Right cardiac atrium (tissue), 5 donors: ENCODE measurements at places on chromosomes 2 and 18.

- no peak for DNase-seq
These were observed 143.9 kb downstream of the NCK2 start for GRCh38 chr2:105888625-105889024.

DNA sequence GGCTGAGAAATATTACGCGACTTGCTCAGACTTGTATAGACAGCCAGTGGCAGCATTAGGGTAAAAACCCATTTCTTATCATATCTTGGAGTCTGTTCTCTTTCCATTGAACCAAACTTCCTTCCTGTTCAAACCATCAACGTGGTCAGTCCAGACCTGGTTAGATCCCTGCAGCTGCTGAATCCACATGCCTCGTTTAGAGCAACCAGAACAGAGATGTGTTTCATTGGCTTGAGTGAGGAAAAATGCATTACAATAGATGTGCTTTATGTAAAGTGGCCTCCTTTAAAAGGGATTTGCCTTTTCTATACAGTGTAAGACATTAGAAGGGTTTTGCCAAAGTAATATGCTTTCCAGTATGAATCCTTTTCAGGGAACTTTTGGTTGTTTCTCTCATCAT is 232.4 kb downstream of the MEIS1 start:
- DNase-seq = no peak

DNA sequence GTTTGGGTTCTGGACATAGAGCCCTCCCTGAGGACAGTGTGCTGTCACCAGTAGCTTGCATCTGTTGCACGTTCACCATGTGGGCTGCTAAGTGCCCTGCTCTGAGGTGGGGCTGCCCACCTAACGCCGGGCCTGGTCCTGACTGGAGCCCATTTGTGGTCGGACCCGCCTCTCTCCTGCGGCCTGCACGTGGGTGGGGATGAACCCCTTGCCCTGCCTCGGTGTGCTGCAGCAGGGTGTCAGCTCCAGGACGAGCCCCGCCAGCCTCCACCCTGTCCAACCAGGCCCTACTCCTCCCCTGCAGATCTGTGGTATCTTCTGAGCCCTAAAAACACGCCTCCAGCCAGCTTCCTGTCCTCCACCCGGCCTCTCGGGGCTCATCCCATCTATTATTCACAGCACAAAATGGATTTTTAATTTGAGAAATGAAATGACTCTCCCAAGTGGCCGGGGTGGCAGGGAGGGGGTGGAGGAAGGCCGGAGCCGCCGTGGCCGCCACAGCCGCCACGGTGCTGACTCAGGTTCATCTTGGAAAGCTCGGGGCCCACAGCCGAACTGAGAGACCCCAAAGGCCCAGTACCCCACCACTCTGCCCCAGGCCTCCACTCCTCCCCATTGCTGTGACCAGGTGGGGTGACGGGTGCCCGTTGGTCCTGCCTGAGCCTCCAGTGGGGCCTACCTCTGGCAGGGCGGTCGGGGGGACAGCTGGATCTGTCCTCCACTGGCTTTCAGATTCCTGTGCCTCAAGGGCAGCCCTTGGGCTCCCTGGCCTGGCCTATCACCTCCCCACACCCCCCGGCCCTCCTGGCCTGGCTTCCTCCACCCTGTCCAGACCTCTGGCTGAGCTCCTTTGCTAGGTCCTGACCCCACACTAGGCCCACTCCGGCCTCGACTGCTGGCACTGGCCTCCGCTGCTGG is 2.8 kb upstream of the ECEL1 start:
- no peak for DNase-seq

DNA sequence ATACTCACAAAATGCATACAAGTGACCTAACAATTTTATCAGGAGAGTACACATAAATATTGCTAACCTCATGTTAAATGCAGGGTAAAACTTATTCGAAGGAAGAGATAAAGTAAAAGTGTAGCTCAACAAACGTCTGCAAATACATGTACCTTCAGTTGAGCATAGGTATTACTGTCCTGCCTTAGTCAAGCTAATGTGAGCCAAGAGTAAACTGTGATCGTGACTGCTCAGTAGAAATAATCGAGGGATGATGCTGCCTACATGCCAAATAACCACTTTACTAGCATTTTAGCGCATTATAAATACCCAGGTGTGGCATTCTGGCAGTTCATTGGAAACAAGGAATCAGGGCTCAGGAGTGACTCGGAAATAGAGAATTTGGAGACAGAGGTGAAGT is 779.5 kb downstream of the SOCS6 start:
- no peak for DNase-seq

DNA sequence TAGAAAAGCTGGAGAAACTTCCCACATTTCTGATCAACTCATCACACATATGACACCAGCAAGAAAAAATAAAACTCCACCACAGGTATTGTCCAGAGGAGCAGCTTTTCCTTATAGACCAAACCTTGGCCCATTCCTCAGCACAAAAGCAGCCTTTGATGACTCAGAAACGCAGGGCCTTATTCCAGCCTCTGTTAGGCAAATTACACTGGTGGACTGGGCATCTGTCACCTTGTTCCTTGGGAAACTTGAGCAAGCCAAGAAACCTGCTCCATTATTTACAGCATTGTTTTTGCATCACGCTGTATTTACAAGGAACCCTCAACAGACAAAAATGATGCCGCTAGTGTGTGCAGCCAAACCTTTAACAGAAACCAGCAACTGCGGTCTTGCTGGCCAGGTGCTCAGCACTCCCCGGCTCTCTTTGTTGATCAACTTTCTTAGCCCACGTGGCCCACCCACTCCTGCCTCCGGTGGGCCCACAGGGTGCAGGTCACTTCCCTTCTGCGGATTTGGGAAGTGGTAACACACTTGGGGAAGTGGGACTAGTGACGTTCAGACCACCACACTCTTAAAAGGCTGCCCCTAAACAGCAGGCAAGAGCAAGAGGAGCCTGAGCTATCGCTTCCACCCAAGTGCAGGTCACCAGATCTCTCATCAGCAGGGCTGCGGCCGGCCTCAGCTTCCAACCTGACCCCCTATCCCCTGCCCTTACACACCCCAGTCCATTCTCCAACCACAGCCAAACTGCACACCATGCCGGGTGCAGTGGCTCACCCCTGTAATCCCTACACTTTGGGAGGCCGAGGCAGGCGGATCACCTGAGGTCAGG is 1.5 kb downstream of the AP1S3 start:
- DNase-seq = no peak

GRCh38 chr2:16128746-16129610 is 188.6 kb downstream of the MYCN start:
- no peak for DNase-seq

DNA sequence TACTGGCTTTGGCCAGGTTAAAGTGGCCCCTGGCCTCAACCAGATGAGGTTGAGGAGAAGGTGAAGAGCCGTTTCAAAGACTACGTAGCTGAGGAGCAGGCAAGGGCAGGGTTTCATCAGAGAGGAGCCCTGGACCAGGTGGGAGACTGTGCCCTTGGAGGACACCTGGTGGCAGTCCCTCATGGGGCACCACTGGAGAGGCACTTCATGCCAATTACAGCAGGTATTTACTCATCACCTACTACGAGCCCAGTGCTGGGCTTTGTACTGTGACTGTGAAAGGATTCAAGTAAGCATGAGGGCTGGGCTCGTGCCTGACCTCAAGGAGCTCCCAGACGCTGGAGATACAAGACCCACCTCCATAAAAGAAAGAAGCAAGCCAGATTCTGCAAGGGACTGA is 37.6 kb downstream of the SMAD7 start:
- no peak for DNase-seq

DNA sequence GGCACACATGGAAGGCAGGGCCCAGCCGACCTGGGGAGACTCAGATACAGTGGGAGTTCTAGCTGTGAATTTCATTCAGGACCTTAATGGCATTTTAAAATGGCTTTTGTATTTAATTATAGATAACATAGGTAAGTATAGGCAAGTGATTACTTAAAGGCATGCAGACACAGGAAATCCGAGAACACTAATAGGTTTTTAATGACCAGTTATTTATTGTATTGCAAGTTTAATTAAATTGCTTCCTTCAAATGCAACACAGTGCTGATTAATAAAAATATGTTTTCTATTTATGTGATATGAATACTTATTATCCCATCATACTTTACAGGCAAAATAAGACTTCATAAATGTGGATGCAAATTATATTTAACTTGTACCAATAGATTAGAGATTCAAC is 19.7 kb upstream of the SH3RF3 start:
- DNase-seq = no peak

DNA sequence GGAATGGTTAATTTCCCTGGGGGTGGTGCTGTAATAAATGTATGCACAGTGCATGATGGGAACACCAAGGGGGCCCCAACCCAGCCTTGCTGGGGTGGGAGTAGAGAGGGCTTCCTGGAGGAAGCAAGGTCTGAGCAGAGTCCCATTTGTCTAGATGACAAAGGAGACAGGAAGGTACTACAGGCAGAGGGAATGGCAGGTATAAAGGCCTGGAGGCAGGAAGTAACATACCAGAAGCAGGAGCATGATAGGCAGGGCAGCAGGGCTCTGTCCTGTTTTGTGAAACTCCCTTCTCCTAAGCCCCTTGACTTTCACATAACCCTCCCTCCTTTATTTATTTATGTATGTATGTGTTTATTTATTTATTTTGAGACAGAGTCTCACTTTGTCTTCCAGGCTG is 3.9 kb downstream of the GMPPA start:
- peak; percentile 0 for DNase-seq

GRCh38 chr2:189862751-189863150 is 78.5 kb downstream of the PMS1 start:
- no peak for DNase-seq

- DNase-seq = no peak
These were observed 87.1 kb downstream of the ZNF236 start for GRCh38 chr18:76909439-76909838.

DNA sequence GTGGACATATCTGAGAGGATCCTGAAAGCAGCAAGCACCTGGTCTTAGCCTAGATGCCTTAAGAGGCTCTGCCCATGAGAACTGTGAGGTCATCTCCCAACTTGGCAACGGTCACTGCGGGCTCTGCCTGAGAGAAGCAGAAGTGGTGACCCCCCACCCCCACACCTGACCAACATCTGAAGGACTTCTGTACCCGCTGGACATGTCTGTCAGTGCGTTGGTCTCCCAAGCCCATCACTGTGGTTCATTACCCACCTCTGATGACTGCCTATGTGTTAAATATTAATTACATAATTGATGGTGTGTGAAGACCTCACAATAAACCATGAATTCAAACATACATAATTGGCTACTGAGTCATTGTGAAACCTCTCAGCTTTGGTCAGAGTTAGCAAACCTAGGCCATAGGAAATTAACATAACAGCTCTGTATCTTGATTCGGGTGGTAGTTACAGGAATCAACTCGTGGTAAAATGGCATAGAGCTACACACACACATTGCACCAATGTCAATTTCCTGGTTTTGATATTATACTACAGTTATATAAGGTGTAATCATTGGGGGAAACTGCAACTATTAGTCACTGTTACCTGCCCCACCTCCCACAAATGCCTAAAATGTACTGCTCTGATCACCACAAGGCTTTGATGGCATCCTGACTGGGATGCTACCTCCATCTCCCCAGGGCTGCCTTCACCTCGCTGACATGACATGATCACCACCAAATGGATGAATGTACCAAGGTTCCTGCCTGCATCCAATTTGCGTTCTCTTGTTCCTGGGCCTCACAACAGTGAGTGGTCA is 4.3 kb upstream of the GALNT1 start:
- peak; percentile 20 for DNase-seq

- no peak for DNase-seq
These were observed 25.9 kb downstream of the WDR75 start for GRCh38 chr2:189467160-189467559.

DNA sequence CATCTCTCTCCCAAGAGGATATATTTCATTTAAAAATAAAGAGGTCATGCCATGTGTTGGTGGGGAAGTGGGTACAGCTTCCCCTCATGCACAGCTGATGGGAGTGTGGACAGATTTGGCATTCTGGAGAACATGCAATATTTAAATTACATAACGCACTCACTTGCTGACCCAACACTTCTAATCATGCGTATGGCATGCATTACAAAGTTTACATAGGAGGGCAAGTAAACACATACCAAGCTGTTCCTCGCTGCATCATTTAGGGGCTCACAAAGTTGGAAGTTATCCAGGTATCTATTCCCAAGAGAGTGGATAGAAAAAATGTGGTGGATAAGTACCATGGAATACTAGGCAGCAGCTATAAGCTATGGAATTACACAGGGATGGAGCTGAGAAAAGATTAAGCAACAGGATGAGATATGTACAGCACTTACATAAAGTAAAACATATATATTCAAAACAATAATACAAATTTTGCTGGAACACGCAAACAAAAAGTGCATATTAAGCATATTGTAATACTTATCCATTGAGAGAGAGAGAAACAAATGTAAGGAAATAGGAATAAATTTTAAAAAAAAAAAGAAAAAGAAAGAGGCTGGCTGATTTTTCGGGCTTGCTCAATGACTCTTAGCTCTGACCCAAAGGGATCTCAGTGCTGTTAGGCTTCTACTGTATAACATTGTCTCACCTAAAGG is 11.0 kb downstream of the CYP1B1 start:
- no peak for DNase-seq

- no peak for DNase-seq
These were observed 63.8 kb downstream of the EHD3 start for GRCh38 chr2:31297751-31298150.

DNA sequence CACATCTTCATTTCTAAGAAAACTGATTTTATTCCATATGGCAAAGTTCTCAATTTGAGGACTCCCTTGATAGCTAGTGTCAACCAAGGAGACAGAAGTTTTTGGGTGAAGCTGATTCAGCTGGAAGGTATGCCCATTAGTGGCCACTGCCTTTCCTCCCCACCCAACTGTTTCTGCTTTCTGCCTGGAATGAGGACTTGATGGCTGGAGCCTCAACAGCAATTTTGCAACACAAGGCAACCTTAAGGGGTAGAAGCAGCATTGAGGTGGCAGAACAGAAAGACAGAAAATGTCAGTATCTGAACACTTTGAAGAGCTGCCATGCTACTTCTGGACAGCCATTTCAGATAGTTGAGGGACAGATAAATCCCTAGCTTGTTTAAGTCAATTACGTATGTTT is 47.0 kb downstream of the INHBB start:
- DNase-seq = no peak

DNA sequence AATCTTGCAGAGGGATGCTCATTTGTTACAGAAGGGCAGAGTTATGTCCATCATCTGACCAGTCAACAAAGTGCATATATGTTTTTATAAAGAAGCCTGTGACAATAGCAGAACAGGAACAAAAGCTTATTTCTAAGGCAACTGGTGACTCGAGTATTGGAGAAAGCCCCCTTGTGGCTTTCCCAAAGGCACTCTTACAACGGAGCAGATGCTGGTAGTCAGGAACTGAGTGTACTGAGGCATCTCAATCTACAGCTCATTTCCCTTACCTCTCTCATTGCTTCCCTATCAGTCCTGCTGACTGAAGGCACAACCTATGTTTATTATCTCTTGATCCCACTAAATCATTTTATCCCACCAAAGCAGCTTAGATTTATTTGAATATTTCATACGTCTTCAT is 557.1 kb upstream of the CHAC2 start:
- DNase-seq = no peak

GRCh38 chr2:235414422-235414821 is 79.4 kb upstream of the AGAP1 start:
- DNase-seq = peak; percentile 77

DNA sequence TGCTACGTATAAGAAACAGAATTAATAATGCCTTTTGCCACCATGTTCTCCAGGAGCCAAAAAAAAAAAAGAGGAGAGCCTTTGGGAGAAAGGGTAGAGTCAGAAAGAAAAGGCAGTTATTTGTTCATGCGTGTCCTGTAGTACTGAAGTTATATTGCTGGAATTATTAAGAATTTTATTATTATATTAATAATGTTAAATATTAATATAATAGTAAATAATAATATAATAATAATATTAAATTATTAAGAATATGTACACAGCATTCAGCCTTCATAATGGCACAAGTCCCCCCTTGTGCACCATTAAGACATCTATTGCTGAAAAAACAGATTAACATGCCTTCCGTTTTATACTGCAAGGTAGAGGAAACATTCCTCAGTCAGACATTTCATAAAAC is 8.1 kb downstream of the REG1A start:
- DNase-seq = no peak
